ENCODE measurements at places on chromosomes 1 and 21.

DNA sequence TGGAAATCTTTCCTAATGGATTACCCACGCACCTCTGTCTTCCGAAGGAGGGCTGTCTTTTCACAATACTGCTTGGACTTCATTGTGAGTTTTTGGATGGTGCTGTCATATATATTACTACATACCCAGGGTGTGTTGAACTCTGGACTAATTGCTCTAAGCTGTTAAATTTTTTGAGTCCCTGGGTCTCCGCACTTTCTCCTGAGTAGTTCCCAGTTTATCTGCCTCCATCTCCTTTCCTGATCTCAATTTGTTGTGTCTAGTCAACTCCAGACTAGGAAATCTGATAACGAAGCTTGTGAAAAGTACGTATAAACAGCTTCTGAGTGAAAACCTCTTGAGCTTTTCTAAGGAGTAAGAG, 211.1 kb downstream of the ROR1 start:
- DNase-seq, result no peak

GRCh38 chr1:240189386-240189989, 97.8 kb downstream of the FMN2 start:
- DNase-seq, result peak; percentile 21

- DNase-seq, result no peak
These were observed 22.2 kb upstream of the ITPKB start for GRCh38 chr1:226761322-226761721.

DNA sequence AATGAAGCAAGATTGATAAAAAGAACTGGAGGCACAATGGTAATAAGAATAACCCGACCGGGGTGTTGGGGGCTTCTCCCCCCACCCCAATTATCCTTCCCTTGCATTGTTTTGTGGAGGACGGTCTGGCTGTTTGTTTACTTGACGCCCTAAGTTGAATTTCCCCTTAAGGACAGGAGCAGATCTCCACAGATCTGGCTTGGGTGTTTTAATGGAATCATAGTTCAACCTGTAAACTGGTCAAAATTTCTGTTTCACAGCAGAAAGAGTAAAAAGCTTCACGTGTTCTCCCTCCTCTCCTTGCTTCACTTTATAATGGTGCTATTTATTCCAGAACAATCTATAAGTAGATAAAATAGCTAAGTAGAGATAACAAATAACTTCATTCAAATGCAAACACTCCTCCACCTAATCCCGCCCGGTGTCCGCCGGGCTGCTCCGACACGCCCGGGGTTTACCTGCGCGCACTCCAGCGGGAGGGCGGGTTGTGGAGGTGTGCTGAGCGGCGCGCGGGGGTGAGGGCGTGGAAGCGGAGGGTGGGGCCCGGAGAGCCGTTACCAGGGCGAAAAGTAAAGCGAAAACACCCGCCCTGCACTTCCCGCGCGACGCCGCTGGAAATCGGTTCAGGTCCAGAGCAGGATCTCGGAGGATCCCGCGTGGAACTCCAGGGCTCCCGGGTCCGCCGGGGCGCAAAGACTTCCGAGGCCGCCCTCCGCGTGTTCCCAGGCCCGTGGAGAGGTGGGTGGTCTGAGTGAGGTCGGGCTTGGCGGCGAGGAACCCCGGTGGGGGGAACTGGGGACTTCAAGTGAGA, 2.0 kb upstream of the ATF3 start:
- DNase-seq, result no peak

- no peak for DNase-seq
These were observed 914 bp downstream of the ZNF326 start for GRCh38 chr1:89995598-89996449.

DNA sequence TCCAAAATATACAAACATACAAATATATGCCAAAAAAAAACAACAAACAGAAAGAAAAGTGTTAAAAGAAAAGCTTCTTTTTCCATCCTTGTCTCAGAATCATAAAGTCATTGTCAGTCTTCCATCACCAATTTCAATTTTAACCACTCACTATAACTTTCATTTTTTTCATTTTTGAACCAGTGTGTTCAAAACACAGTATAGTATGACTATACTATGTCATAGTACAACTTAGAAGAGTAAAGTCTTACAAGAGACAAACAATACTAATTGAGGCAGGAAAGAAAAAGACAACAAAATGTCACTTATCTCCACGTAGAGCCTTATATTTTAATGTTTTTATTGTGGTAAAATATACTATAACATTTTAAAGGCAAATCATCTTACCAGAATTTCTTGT, 7.6 kb downstream of the NSL1 start:
- no peak for DNase-seq

GRCh38 chr1:228500143-228500734, 13.1 kb downstream of the RNF187 start:
- DNase-seq, result no peak

DNA sequence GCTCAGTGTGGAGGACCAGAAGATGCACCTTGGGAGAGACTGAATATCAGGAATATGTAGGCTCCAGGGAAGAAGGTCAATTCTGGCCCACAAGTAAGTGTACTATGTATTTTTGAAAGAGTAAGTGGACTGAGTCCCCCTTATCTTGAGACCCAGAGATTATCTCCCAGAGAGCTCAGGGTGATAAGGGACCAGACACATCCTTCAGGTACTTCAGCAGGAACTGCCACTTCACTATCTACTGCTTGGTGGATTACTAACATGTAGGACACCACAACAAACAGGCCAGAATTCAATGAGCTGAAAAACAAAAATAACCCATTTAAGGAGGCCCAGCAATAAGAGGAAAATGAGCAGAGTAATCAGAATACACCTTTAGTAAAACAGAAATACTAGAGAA, 119.2 kb downstream of the ZNF644 start:
- DNase-seq, result no peak

DNA sequence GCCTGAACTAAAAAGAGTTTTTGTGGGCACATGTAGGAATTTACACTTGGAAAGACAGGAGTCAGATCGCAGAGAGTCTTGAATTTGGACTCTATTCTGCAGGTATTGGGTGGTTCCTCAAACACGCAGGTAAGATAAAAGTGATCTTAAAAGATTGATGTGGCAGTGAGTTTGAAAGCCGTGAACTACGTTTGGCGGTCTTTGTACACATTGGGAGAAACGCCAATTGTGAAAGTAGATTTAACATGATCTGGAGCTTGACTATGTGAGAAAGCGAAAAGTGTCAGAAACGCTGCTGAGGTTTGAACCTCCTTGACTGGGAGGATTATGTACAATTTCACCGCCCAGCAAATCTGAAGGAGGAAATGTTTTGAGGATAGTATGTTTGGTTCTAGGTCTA, 1.5 kb upstream of the PPP2R5A start:
- DNase-seq, result no peak

- no peak for DNase-seq
These were observed 206.6 kb downstream of the APP start for GRCh38 chr21:25964015-25964414.

GRCh38 chr1:152520561-152521090, 6.3 kb downstream of the CRCT1 start:
- no peak for DNase-seq

DNA sequence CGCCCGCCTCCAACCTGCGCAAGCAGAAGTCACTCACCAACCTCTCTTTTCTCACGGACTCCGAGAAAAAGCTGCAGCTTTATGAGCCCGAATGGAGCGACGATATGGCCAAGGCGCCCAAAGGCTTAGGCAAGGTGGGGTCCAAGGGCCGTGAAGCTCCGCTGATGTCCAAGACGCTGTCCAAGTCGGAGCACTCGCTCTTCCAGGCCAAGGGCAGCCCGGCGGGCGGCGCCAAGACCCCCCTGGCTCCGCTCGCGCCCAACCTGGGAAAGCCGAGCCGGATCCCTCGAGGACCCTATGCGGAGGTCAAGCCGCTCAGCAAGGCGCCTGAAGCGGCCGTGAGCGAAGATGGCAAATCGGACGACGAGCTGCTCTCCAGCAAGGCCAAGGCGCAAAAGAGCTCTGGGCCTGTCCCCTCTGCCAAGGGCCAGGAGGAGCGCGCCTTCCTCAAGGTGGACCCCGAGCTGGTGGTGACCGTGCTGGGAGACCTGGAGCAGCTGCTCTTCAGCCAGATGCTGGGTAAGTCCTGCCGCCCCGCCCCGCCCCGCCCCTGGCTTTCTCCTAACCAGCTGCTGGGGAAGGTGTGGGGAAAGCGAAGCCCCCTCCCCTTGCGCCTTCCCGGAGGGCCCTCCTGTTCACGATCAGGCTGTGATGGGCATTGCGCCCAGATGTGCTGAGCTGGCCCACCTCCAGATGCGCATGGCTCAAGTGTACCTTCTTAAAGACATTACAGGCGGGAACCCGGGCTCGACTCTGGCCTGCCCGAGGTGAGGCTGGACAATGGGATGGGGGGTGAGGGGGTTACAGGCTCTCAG, 110.2 kb downstream of the NAV1 start:
- no peak for DNase-seq

DNA sequence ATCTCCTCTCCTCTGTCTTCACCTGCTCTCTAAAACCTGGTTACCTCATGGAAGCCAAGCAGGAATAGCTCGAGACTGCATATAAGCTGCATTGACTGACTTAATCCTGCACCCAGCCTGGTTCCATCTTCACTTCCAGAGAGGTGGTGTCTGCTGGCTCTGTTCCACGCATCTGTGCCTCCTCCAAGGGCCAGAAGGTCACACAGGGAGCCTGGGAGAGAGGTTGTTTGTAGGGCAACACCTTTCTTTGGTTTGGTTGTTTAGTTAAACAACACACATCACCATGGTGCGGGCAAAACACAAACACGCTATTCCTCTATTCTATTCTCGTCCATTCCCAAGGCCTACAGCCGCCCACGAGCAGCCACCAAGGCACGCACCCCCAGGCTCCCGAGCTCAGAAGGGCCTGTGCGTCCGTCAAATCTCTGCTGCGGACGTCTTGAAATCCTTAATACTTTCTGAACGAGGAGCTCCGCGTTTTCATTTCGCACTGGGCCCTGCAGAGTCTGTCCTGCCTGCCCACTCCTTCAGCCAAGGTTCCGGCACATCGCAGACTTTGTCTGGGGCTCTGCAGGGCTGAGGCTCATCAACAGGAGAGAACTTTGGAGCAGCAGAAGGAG, 116.2 kb downstream of the RIPK4 start:
- DNase-seq, result no peak

DNA sequence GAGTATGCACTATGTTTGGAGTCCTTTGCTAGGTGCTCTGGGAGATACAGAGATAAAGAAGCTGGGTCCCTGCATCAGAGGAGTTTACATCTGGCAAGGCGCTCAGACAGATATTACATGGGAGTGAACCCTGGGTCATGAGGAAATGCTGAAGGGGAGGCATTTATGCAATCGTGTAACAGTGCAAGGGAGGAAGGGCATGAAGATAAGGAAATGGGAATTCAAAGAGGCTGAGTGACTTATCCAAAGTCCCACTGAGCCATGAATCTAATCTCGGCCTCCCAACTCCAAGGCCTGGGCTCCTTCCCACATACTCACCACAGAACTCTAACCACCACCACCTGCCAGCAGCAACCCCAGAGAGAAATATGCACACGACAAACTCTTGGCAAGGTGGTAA, 51.6 kb downstream of the FAM163A start:
- DNase-seq, result peak; percentile 18

DNA sequence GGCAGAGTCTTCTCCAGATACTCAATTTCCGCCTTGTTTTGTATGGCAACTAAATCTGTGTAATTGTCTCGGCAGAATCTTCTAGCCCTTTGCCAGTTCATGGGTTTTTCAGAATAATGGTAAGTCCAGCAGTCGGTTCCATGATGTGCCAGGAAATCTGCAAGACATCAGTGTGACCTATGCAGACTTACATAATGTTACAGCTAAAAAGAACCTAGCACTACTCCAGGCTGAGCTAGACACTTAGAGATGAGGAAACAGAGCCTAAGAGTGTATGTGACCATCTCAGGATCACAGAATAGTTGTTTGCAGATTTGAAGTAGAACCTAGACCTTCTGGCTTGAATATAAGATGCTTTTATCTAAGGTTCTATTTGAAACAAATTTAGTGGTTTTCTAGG, 2.8 kb downstream of the SELL start:
- no peak for DNase-seq

GRCh38 chr1:112542206-112542973, 33.6 kb downstream of the WNT2B start:
- no peak for DNase-seq

- DNase-seq, result no peak
These were observed 111.3 kb downstream of the ERG start for GRCh38 chr21:38386967-38387366.

GRCh38 chr1:88462488-88463261, 221.4 kb upstream of the PKN2 start:
- peak; percentile 19 for DNase-seq

- DNase-seq, result no peak
These were observed 50.1 kb downstream of the PIK3CD start for GRCh38 chr1:9701665-9702064.

DNA sequence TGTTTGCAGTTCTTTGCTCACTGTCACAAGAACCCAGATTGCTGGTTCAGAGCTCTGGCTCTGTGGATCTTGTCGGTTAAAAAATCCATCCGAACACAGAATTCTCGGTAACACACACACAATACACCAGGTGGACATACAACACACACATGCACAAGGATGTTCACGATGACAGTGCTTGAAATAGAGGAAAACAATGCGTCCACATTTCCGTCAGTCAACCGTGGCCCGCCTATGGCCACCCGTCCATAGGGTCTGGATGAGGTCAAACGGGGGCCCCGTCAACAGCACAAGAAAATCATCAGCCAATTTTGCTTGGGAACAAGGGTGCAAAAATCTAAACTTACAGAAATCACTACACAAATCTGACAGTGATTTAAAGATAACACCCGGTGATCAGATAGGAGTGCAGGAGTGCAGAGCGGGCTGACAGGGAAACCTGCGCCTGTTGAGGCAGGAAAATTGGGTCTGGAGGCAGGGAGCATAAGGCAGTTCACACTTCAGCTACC, 50.4 kb upstream of the SLC19A1 start:
- no peak for DNase-seq

GRCh38 chr1:87151500-87152421, 176.9 kb upstream of the LMO4 start:
- peak; percentile 55 for DNase-seq

DNA sequence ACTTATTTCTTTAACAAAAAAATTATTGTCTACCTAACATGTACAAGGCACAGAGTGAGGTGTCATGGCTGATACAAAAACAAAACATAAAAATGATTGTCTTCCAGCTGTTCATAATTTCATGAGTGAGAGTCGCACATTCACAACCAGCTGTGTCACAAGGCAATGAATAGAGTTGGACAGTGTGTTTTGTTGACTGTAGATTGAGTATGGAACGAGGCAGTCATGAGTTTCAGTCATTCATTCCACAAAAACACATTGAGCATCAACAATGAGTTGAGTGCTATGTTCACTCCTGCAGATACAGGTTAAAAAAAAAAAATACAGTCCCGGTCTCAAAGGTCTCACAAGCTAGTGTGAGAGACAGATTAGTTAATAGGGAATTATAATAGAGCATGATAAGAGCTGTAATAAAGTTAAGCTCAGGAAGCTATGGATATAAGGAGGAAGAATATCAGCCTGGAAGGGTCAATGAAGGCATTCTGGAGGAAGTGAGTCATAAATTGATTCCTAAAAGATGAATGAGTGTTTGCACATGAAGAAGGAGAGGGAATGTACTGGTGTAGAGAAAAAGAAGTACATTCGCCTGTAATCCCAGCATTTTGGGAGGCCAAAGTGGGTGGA, 47.8 kb upstream of the ARHGAP29 start:
- DNase-seq, result peak; percentile 36

All from urothelium cell line (cell line).